ENCODE measurements at places on chromosomes 2 and 18. TPM values are rescaled to one million over a fixed set of nuclear protein-coding genes. Genes with fewer than 3 reads are reported as not detected.

NPPC gene
- 0.28 TPM for total RNA-seq

GAREM2 gene
- 0.65 TPM for total RNA-seq

NBEAL1 gene
- 33.9 TPM for total RNA-seq

L3MBTL4 gene
- total RNA-seq: 0.28 TPM

OTX1 gene
- 0.14 TPM for total RNA-seq

CAVIN2 gene
- total RNA-seq: 10.4 TPM

REG3A gene
- total RNA-seq: not detected

PXDN gene
- total RNA-seq: 356 TPM

ALPI gene
- total RNA-seq: not detected

LHCGR gene
- total RNA-seq: not detected

XRCC5 gene
- total RNA-seq: 190 TPM

ABHD3 gene
- 6.4 TPM for total RNA-seq

C18orf32 gene
- 4.4 TPM for total RNA-seq
